Activated naive CD4-positive, alpha-beta T cell treated with anti-CD3 and anti-CD28 coated beads, Interleukin-2, amount 10 ng/mL, durations not matched to agents 7 days and 5 days (primary cell): ENCODE measurements at places on chromosomes 2 and 18.

DNA sequence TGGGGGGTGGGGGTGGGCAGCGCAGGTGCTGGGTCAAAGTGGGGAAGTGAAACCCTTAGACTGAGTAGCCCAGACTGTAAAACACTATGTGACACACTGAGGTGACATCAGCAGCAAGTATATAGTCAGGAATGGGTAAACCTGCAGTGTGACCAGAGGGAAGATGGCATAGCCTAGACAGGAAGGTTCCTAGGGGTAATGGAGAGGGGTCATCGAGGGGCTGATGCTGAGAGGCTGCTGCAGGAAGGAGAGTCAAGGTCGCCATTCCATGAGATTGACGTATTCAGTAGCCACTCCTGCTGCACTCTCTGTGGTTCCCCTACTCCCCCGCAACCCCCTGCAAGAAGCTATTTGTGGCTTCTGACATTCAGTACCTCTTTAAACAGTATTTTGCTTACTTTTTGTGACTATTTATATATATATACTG, 111.7 kb downstream of the CHST9 start:
- H3K27me3 ChIP-seq, result no peaks in the 10 kb centered on the region
- no peak overlapping the region for H3K4me3 ChIP-seq
- no peaks in the 10 kb centered on the region for H3K36me3 ChIP-seq
- no peaks in the 10 kb centered on the region for H3K4me1 ChIP-seq
- DNase-seq, result no peak

DNA sequence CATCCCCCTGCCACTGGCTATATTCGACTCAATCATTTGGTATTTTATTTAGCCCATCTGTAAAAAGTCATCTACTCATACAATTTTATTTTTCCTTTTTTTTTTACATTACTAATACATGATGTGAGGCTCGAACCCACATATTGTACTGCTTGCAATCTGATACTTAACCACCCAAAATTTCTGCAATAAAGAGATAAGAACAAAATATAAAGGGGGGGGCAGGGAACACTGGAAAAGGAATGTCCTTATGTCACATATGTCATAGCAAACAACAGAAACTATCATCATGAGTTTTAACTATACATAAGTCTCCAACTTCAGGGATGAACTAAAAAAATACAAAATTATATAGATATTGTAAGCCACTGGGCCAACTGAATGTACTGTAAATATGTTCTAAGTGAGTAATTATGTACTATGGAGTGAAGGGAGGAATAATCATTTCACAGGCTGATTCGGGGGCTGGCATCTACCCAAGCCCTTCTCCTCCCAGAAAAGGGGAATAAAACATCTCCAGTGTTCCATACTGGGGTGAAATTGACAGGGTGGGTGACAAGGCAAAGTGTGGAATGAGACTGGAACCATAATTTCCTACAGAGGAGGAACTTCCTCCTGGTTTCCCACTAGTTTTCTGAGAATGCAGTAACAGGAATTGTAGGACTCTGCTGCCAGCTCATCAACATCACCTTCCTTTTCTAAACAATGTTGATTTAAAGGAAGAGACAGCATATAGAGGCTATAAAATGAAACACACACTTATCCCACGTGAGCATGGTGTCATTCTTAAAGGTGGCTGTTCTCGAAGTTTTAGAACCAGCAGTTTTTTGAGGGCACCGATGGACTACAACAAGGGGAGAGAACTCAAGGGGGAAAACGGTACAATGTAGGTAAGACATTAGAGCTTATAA, 79.5 kb downstream of the FARSB start:
- H3K36me3 ChIP-seq, result peaks cover 13% of the 10 kb centered on the region
- peaks cover 13% of the 10 kb centered on the region for H3K4me1 ChIP-seq
- H3K27ac ChIP-seq, result no peak overlapping the region
- H3K4me3 ChIP-seq, result no peak overlapping the region
- no peaks in the 10 kb centered on the region for H3K27me3 ChIP-seq

DNA sequence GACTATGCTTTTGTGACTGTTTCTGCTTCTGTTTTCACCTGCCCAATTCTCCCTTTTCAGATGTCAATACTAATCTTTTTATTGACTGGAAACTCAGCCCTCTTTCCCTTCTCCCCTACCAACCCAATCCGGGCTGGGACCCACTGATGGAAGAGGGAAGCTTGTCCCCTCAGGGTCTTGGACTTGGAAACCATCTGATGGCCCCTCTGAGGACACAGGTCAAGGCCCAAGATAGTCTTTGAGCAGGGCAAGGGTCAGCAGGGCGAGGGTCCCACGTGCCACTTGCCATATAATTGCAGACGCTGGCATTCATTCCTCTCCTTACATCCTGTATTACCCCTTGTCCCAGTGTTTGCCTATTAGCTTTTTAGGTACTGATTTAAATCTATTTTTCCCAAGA, 678.2 kb upstream of the FANCL start:
- no peak overlapping the region for H3K4me3 ChIP-seq
- H3K36me3 ChIP-seq, result no peaks in the 10 kb centered on the region
- no peak overlapping the region for H3K27ac ChIP-seq
- H3K4me1 ChIP-seq, result no peaks in the 10 kb centered on the region

DNA sequence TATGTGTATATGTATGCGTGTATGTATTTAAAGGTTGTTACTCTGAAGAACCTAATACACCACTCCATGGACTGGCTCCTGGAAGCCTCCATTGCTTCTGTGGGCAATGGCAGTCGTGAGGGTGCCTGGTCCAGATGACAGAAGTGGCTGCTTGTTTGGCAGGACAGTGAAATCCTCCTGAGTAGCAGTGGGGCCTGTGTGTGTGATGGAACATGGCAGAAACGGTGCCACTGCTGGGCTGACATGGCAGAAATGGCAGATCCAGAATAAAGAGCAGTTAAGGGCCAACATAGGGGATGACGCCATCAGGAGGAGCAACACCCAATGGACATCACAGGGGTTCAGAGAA, 6.1 kb upstream of the CPLX4 start:
- H3K4me1 ChIP-seq, result no peaks in the 10 kb centered on the region
- peaks cover 7% of the 10 kb centered on the region for H3K27me3 ChIP-seq
- no peak overlapping the region for H3K27ac ChIP-seq
- no peak for DNase-seq
- peaks cover 32% of the 10 kb centered on the region for H3K36me3 ChIP-seq

DNA sequence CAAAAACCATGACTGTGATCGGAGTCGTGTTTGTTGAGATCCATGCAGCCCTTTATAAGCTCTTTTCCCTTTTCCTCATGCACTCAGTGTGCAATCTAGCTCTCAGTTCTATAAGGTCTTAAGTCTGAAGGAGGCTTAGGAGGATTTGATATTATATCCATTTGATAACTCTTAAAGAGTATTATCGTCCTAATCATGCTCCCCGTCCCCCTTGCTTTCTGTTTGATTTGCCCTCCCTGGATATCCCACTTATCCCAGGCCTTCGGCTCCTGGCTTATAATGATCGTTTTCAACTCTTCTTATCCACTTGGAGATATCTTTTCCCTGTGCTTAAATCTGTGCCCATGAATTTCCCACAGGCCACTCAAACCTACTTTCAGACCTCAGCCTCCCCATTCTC, 1917.7 kb upstream of the PIK3C3 start:
- no peaks in the 10 kb centered on the region for H3K27me3 ChIP-seq
- H3K36me3 ChIP-seq, result no peaks in the 10 kb centered on the region
- DNase-seq, result no peak
- no peaks in the 10 kb centered on the region for H3K4me1 ChIP-seq
